Prostate gland (tissue), 2 donors: ENCODE measurements at places on chromosomes 3 and 15.
A peak's percentile ranks its signal among the peaks of the same experiment; 100 is the strongest.

- DNase-seq: no peak
Observed at GRCh38 chr3:72145506-72146380, 360.8 kb upstream of the PROK2 start.

GRCh38 chr3:177154733-177155132, 42.5 kb downstream of the TBL1XR1 start:
- DNase-seq: no peak

DNA sequence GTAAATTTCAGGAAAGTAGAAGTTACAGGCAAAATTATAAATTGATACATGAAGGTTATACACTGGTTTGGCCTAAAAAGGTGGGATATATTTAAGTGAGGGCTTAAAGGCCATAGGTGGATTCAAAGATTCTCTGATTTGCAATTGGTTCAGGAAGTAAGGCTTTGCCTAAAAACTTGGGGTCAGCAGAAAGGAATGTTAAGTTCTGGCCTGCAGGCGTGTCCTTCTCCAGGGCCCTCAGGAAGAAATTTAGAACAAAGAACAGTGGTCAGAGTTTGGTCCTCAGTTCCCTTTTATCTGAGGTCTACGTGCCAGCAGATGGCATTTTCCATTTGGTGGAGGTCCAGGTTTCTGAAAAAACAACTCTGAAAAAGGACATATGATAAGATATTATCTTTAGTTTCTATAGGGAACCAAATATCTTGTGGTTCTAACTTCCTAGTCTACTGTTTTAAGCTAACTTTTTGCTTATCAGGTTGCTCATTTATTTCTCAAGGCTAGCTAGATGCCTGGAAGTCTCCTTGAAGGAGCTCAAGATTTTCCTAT, 40.5 kb downstream of the SCN11A start:
- no peak for DNase-seq

GRCh38 chr3:30195352-30195751, 411.0 kb upstream of the TGFBR2 start:
- no peak for DNase-seq

DNA sequence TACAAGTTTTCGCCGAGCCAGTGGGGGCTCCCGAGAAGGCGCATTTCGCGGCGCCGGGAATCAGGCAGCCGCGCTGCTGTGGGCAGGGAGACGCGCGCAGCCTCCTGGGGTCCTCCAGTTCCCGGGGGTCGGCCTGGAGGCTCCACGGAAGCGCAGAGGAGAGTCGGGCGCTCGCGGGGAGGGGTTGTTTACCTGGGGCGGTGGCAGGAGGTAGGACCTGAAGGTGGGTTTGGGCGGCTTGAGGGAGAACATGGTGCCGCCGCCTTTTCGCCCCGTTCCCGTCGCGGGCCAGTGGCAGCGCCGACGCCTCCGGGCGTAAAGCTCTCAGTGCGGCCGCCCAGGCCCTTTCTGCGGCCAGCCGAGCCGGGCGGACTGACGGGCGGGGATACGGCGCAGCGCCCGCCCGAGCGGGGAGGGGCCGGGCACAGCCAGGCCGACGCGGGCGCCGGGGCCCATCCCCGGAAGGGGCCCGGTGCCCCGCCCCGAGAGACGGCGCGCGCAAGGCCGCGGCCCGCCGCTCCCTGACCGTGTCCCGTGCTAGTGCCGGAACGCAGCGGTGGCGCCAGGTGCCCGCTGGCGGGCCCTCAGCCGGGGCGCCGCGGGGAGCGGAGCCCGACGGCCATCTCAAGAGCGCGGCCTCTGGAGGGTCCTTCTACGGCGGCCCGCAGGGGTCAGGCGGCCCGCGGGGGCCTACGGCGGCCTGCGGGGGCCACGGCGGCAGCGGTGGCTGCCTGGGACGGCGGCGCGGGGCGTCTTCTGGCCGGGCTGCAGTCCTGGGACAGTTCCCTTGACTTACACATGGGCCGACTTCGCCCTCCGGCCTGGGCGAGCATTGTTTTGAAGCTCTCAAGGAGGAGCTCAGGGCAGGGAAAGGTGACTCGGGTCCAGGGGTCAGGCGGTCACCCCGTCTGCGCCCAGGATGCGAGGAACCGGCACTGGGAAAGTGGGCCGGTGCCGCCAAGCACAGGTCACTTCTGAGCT, at the start of gene MTMR10:
Gene MTMR10, minus strand, starts transcription at position 374 of the 981 bp plus-strand sequence. Its CDS starts 122 bp downstream, at position 252.
- peak; percentile 64 for DNase-seq

DNA sequence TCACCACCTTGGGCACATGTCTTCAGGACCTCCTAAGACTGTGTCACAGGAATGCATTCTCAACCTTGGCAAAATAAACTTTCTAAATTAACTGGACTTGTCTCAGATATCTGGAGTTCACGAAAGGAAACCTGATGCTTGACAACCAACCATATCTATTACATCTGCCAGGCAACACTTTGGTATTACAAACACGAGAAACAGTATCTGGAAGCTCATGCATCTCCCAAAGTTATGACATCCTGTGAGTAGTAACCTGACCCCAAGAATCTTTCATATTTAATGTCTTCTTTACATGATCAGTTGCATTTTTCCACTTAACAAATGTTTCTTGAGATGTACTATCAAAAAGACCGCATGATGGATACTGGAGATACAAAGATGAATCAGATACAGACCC, 465.3 kb upstream of the AGTR1 start:
- DNase-seq: no peak

- no peak for DNase-seq
Observed at GRCh38 chr3:181987736-181988135, 276.0 kb downstream of the SOX2 start.

DNA sequence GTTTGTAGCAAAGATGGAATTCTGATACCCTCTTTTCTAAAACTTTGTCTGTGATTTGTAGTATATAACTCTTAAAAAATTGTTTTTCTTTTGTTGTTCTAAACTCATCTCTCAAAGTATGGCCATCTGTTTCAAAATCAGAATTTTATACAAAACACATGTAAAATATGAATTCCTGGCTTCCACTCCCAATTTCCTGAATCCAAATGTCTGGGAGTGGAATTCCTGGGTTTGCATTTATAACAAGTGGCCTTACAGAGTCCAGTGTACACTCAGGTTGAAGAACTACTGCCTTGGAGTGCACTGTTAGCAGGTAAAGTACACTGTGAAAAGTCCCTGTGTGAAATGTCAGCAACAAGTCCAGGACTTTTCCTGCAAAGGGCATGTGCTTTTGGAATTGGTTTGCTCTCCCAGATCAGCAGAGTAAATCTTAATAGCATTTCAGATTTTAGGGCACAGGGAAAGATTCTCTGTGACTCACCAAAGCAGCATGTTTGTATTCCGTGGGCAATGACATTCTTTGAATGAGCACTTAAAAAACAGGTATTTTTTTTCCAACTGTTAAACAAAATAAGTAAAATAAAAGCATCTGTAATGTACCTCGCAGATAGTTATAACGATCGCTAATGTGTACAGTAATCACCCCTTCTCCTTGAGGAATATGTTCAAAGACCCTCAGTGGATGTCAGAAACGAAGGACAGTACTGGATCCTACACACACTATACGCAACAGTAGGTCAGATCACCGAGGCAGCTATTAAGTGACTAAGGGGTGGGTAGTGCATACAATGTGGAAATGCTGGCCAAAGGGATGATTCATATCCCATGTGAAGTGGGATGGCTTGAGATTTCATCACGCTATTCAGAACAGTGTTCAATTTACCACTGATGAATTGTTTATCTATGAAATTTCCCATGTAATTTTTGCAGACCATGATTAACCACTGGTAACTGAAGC, 2.0 kb upstream of the CLDN16 start:
- no peak for DNase-seq

DNA sequence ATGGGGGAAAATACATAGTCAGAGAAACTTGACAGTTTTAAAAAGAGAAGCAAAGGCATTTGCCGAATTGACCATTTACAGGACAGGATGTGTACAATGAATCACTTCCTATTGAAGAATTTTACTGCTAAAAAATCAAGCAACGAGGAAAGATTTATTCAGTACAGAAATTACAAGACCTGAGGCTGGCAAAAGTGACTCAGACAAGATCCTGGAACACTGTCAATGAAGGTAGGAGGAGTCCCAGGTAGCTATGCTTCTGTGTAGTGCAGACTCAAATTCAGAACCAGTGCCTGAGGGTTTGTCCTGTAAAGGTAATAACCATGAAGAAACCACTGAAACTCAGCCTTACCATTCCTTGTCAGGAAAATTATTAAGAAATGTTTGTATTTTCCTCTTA, 120.9 kb downstream of the ZMAT3 start:
- no peak for DNase-seq

DNA sequence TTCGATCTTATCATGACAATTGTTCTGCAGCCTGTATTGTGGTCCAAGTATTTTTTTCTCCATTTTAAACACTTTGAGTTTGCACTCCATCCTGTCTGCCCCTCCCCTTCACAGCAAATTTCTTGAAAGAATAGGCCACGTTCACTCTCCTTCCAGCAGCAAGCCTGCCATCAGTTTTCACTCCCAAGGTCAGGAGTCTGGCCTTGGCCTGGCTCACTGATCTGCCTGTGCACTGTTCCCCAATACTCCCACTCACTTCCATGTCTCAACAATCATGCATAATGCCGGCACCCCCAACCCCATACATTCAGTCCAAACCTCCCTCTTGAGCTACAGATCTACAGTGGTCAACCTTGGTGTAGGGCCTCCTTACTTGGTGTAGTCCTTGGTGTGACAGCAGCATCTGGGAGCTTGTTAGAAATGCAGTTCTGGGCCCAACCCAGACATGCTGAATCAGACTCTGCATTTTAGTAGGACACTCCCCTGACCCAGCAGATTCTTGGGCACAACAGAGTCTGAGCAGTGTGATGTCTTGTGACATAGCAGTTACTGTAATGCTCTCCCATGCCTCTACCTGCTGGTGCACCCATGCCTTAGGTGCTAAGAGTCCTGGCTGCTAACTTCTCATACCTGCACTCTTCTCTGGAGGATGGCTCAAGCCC, 58.3 kb upstream of the XCR1 start:
- no peak for DNase-seq

GRCh38 chr3:132205609-132206008, 111.6 kb upstream of the ACP3 start:
- DNase-seq: no peak

- no peak for DNase-seq
Observed at GRCh38 chr15:96818861-96819260, 488.4 kb downstream of the NR2F2 start.

GRCh38 chr3:151135541-151136337, 50.3 kb downstream of the MED12L start:
- no peak for DNase-seq

DNA sequence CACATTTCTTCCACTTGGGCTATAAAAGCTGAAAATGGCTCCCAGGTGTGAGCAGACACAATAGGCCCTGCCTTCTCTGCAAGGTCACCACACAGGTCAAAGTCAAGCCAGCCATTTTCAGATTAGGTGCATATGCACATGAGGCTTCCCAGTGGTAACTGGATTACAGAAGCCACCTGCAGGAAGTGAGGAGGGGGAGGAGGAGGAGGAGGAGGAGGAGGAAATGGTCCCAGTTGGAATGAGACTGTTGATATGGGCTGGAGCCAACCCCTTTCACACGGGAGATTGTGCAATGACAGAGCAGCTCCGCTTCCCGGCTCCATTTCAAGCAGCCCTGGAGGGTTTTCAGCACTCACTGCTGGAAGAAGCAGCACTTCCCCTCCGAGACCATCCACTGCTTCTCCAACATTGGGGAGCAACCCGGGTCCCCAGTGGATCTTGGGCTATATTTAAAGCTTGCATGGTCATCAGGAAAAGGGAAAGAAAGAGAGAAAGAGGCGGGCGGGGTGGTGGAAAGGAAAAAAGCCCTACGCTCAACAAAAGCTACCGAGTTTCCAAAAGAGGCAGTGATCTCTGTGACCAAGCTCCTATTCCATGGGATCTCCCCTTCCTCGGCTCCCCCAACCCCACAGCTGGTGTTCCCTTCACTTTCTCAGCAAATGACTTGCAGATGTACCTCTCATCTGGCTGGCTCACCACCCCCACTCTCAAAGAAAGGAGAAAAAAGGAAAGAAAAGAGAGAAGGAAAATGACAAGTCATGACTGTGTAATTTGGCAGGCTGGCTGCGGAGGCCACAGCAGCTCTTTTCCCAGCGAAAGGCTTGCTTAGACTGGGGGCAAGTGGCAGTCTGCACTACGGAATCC, 58.3 kb downstream of the LRIG1 start:
- DNase-seq: peak; percentile 82

GRCh38 chr3:11545186-11545851, 98.4 kb downstream of the VGLL4 start:
- DNase-seq: no peak

GRCh38 chr15:25346371-25346770, 92.5 kb downstream of the UBE3A start:
- no peak for DNase-seq

DNA sequence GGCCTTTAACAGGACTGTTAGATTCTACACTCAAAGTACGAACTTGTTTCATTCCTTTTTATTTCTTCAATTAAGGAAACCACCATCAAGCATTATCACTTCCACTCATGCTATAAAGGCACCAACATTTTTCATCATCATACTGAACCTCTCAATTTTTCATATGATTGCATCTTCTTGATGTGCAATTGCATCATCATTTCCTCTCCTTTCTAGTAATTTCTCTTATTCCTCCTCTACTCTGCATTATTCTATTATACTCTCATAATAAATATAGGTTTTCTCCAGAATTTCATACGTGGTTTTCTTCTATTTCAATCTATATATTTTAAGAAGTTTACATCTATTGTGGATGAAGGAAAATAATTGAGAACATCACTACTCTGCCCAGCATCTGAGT, 506.2 kb upstream of the ZNF385D start:
- DNase-seq: no peak

GRCh38 chr3:140816372-140817195, 125.1 kb upstream of the SLC25A36 start:
- DNase-seq: no peak

- no peak for DNase-seq
Observed at GRCh38 chr3:122014741-122015140, 7.3 kb downstream of the ILDR1 start.

DNA sequence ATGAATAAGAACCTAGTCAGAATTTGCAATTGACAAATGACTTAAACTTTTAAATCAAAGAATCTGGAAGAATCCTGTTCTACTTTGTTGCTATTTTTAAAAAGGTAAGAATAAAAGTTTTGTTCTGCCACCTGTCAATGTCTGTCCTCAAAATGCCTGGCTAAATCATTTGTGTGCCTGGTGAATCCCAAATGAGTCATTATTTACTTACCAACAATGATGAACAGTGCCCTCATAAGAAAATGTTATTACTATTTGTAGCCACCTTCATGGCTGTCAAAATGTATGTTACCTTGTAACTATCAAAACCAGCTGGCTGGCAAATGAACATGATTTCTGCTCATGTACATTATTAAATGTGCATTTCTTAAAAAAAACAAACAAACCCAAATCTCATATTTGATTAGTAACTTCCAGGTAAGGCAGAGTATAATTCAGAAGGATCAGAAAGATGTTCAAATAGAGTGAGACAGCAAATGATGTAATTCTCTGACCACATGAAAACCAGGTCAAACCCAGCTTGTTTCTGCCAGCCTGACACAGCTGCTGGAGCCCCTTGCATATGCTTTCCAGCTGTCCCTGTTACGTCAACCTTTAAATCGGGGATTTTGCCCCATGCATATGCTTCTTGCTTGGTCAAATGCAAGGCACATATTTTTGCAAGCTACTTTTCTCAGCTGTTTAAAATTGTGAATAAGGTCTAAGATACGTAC, 137.9 kb downstream of the SSR3 start:
- DNase-seq: no peak

- DNase-seq: no peak
Observed at GRCh38 chr3:181755959-181756358, 44.2 kb downstream of the SOX2 start.
